ENCODE measurements at places on chromosomes 6 and 20. TPM values are rescaled to one million over a fixed set of nuclear protein-coding genes. Genes with fewer than 3 reads are reported as not detected.

The ABHD16B gene
- not detected for total RNA-seq

GRCh38 chr6:119501798-119502483 lies 152.4 kb upstream of the MAN1A1 start:
- peak; percentile 26 for DNase-seq
- no peak overlapping the region for H3K4me3 ChIP-seq
- no peaks in the 10 kb centered on the region for H3K27me3 ChIP-seq
- H3K36me3 ChIP-seq: no peaks in the 10 kb centered on the region
- no peak overlapping the region for H3K27ac ChIP-seq
- no peaks in the 10 kb centered on the region for H3K4me1 ChIP-seq

The ID4 gene
- total RNA-seq: 4.6 TPM

The MYLK4 gene
- 7.6 TPM for total RNA-seq

GRCh38 chr20:25470045-25470444 lies 62.6 kb downstream of the GINS1 start:
- H3K4me3 ChIP-seq: no peak overlapping the region
- H3K27ac ChIP-seq: no peak overlapping the region
- peak; percentile 48 for DNase-seq
- H3K27me3 ChIP-seq: no peaks in the 10 kb centered on the region
- peaks cover 7% of the 10 kb centered on the region for H3K4me1 ChIP-seq

GRCh38 chr6:11848852-11849731 lies 70.5 kb upstream of the ADTRP start:
- peaks cover 18% of the 10 kb centered on the region for H3K4me1 ChIP-seq
- no peaks in the 10 kb centered on the region for H3K36me3 ChIP-seq
- no peaks in the 10 kb centered on the region for H3K27me3 ChIP-seq
- H3K27ac ChIP-seq: no peak overlapping the region
- H3K4me3 ChIP-seq: no peak overlapping the region

The TDP2 gene
- 16.0 TPM for total RNA-seq

- no peak overlapping the region for H3K4me3 ChIP-seq
- H3K4me1 ChIP-seq: no peaks in the 10 kb centered on the region
- no peaks in the 10 kb centered on the region for H3K27me3 ChIP-seq
- no peak overlapping the region for H3K27ac ChIP-seq
- no peak for DNase-seq
- peaks cover 13% of the 10 kb centered on the region for H3K36me3 ChIP-seq
These were observed 46.9 kb downstream of the STXBP5 start for GRCh38 chr6:147251072-147251471.

The MLIP gene
- 21.6 TPM for total RNA-seq

- DNase-seq: no peak
- H3K4me3 ChIP-seq: no peak overlapping the region
- no peaks in the 10 kb centered on the region for H3K4me1 ChIP-seq
- no peaks in the 10 kb centered on the region for H3K27me3 ChIP-seq
These were observed 119.8 kb downstream of the SGK1 start for GRCh38 chr6:134198093-134198492.

- DNase-seq: no peak
- H3K27me3 ChIP-seq: no peaks in the 10 kb centered on the region
These were observed 60.3 kb upstream of the TMEM181 start for GRCh38 chr6:158499601-158500000.
